Putamen (tissue), 1 donor: ENCODE measurements at places on chromosomes 11 and 22.
A peak's percentile ranks its signal among the peaks of the same experiment; 100 is the strongest.

DNA sequence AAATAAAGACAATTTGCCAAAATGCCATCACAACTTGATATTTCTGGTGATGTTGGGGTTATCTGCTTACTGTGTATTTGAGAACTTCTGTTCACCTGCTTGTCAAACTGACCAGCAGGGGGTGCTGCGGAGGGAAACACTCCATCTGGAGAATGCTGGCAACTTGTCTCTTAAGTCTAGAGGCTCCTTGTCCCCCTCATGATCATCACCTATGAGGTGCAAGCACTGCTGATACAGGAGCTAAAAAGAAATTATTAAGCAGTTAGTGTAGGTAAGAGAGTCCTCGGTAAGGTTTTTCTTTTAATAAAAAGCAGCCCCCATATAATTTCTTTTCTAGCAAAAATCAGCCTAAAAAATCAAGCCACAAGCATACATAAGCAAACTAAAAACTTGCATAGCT lies 32.7 kb upstream of the GLYATL1B start:
- peak; percentile 34 for DNase-seq

DNA sequence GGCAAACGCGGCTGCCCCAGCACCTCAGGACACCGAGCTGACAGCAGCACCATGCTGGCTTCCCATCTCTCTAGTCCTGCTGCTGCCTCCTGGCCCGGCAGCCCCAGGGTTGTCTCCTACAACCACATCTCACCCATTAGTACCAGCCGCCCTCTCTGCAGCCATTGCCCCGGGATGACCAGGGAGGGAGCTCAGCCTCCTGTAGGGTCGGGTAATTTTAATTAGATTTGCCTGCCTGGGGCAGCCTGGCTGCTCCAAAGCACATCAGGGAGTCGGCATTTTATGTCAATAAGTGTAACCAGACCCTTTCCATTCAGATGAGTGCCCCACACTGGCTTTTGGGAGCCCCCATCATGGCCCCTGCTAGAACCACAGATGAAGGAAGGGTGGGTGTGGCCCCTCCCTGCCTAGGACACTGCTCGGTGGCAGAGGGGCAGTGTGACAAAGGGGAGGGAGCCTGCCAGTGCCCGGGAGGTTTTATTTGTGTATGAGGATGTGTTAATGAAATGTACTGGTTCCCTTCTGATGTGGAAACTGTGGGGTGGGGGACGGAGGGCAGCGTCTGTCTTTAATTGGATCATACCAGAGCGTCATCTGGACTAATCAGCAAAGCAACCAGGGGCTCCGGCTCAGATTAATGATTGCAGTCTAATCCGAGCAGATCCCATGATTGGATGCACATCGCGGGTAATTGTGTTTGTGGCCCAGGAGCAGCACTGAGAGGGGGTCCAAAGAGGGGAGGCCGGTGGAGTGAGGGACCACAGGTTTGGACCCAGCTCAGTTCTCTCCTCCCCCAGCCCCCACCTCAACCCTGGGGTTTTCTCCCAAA lies 125.3 kb downstream of the FEZ1 start:
- no peak for DNase-seq

GRCh38 chr11:69962152-69962551 lies 116.0 kb upstream of the ANO1 start:
- DNase-seq = no peak

DNA sequence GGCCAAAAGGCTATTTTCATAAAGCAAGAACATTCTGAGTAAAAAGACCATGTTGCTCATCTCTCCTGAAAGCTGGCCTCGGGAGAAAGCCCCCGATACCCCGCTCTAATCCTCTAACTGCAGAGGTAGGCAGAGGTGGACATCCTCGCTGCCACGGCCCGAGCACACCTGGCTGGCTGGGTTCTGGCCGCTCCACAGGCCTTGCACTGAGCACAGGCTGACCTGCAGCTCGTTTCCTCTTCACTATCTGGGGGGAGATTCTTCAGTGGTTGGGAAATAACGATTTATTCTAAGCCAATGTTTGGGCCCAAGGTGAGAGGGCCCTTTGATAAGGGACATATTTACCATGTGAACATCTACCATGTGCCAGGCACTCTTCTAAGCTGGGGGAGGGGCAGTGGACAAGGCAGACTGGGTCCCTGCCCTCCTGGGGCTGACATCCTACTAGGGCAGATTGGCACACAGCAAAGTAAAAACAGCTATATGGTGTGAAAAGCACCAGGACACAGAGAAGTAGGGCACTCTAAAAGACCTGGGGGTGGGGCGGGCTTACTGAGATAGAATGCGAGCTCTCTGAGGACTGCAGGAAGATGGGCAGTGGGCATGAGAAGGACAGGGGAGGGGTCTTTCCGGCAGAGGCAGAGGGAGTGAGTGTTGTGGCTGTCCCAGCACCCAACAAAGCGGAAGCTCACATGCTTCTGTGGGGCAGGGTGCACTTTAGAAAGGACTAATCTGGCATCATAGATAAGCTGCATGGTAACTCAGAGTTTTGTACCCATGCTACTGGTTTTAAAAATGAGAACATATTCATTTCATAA lies 65.5 kb upstream of the ARFGAP3 start:
- no peak for DNase-seq

DNA sequence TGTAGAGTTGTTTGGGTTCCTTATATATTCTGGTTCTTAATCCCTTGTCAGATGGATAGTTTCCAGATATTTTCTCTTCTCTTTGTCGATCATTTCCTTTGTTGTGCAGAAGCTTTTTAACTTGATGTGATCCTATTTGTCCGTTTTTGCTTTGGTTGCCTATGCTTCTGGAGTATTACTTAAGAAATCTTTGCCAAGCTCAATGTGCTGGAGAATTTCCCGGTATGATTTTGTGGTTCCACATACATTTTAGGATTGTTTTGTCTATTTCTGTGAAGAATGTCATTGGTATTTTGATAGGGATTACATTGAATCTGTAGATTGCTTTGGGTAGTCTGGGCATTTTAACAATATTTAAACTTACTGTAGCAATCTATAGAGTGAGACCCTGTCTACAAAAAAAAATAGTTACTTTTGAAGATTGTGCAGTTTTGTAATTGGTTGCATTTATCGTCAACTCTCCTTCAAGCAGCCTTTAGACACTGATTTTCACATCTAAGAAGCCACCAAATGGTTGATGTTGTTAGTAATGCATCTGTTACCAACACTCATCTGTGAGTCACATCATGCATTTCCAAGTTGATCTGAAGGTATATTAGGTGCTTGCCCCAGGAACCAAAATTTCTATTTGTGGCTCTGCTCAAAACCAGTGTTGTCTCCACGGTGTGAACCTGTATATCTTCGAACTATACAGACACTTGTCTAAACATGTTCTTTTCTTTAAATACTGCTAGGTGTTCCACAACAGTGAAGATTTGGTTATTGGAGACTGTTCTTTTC lies 21.4 kb downstream of the XRCC6 start:
- no peak for DNase-seq

DNA sequence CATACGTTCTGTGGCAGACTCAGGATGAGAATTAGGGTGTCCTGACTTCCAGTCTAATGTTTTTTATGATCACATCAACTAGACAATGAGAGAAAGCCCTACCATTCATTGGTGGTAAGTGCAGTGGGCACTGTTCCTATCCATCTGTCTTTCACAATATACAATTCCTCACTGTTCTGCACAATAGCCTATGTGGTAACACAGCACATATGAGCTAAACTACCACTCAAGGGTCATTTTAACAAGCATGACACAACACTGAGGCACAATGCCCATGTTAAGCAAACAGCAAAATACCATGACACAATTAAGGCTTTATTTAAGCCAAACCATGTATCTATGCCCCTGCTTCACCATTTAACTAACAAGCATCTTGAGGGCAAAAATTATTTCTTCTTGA lies 52.3 kb downstream of the SIK3 start:
- DNase-seq = peak; percentile 95

DNA sequence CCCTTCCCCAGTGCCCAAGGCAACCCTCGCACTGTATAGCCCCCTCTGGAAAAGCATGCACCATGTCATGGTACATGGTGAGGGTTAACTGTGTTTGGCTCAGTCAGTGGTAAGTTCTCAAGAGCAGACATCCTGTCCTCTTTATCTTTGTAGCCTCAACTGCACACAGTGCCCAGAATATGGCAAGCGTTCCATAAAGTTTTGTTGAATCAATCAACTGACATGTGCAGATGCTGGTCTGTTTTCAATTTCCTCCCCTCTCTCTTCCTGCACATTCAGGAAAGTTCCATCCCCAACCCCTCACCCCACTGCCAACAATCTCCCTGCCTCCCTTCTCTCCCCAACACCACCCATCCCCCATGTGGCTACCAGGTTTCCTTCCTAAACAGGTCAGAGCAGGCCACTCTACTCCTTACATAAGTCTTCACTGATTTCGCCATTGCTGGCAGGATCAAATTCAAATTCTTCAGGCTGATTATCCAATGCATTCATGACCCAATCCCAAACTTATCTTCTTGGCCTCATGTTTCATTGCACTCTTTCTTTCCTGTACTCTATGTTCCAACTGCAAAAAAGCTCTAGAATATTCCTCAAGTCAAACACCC lies 15.5 kb upstream of the TMPRSS5 start:
- no peak for DNase-seq

DNA sequence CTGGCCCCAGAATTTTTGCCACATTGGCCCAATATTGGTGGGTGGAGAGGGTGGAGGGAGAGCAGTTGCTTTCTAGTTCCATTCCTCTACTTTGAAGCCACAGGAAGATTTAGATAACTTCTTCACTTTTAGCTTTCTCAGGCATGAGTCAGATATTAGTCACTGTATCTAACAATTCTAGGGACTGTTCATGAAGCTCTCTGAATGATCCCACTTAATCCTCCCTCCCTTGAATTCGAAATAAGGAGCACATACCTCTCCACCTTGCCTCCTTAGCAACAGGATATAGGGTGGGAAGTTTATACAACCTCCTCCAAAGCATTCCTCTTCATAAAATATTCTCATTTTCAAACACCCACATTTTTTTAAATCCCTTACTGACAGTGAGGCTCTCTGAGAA lies 13.5 kb downstream of the FSHB start:
- peak; percentile 71 for DNase-seq

- DNase-seq = no peak
Measured at GRCh38 chr11:117768506-117768905, 28.5 kb downstream of the DSCAML1 start.

GRCh38 chr22:16961477-16962186 lies 46.4 kb downstream of the GAB4 start:
- DNase-seq = no peak

- no peak for DNase-seq
Measured at GRCh38 chr11:19460718-19461405, 220.1 kb upstream of the E2F8 start.

DNA sequence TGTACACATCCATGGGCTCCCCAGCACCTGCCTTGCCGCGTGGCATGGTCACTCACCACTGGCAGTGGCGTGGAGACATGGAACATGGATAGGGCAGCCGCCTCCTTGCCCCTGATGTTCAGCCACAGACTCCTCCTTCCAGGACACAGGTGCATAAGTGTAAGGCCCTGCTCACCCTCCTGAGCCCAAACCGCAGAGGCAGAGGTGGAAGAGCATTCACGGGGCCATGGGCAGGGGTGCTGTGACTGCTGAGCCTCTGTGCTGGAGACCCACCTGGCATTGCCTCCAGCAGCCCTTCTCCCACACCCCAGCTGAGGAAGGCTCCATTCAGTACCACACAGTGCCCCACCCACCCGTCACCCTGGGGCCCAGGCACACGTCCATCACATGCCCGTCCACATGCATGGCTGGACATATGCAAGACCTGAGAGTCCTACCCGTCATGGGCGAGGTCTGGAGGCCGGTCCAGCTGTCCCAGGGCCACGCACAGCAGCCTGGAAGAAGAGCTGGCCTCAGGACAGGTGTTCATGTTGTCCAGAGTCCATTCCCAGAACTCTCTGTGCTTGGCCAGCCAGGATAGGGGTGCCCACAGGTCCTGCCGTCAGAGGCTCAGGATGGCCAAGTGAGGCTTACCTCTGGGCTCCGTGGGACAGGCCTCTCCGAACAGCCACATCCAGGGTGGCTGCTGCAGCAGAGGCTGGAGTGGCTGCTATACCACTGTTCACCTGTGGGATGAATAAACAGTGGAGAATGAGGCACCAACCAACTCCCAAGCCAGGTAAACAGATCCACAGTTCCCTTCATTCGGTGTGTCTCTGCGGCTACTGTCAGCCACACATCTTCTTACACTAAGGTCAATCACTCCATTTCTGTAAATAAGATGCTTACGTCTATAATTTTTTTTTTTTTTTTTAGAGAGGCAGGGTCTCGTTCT lies 1.7 kb upstream of the TUBGCP6 start:
- no peak for DNase-seq

GRCh38 chr22:37784829-37785495 lies 22.8 kb upstream of the GCAT start:
- DNase-seq = no peak

DNA sequence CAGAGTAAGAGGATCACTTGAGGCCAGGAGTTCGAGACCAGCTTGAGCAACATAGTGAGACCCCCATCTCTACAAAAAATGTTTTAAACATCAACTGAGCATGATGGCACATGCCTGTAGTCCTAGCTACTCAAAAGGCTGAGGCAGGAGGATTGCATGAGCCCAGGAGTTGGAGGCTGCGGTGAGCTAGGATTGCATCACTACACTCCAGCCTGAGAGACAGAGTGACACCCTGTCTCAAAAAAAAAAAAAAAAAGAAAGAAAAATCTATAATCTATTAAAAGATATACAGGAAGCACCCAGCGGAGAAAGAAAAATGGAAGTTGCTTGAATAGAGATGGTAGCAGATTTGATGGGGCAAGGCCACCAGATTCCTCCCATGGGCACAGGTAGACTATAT lies 61.8 kb downstream of the FAM83F start:
- no peak for DNase-seq

- peak; percentile 93 for DNase-seq
Measured at GRCh38 chr11:118953265-118953664, 2.8 kb upstream of the UPK2 start.

GRCh38 chr11:64146036-64146955 lies 19.6 kb downstream of the MACROD1 start:
- no peak for DNase-seq

DNA sequence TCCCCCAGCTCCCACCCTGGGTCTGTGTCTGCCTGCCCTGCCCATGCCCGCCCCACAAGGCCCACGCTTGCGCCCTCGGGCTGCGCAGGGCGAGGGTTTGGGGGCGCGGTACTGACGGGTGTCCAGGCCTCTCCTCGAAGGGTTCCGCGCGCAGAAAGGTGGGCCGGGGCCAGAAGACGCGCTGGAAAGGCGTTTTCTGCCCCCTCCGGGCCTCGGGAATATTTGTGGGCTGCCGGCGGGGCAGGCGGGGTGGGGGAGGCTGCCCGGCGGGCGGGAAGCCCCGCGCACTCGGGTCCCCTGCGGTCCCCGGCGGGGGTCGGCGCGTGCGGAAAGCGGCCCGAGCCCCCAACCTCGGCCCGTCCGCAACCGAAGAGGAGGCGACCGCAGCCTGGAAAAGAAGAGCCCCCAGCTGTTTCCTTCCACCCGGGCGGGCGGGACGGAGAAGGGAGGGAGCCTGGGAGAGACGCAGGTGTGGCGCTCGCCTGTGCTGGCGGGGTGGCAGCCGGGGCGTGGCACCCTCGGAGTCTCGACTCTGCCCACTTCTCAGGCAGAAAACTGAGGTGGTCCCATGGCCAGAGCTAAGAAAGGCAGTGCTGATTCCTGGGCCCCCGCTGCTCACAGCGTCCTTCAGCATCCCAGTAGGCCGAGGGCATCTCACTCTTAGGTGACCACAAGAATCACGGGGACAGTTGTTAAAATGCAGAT lies 59.0 kb downstream of the THAP12 start:
- DNase-seq = no peak
